ENCODE measurements at places on chromosomes 2 and 18.

DNA sequence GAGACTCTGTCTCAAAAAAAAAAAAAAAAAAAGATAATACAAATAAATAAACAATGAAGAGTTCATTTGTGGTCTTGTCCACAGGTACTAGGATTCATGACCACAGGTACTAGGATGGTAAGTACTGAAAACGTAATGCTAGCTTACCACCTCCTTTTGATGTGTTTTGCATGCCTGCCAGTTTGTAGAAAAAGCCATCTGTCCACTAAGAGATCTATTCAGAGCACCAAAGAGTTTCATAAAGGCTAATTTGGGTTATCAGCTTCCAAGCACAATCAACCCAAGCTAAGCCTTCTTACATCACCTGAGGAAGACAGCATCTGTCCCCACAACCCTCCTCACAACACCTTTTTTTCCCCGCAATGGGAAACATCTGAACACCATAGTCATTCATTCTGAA, 477.2 kb downstream of the ZEB2 start:
- DNase-seq: no peak

- DNase-seq: no peak
Measured at GRCh38 chr2:43736637-43737036, 37.2 kb upstream of the DYNC2LI1 start.

- DNase-seq: no peak
Measured at GRCh38 chr18:70333316-70333715, 44.5 kb downstream of the SOCS6 start.

- no peak for DNase-seq
Measured at GRCh38 chr18:26540043-26540628, 8.2 kb downstream of the KCTD1 start.

DNA sequence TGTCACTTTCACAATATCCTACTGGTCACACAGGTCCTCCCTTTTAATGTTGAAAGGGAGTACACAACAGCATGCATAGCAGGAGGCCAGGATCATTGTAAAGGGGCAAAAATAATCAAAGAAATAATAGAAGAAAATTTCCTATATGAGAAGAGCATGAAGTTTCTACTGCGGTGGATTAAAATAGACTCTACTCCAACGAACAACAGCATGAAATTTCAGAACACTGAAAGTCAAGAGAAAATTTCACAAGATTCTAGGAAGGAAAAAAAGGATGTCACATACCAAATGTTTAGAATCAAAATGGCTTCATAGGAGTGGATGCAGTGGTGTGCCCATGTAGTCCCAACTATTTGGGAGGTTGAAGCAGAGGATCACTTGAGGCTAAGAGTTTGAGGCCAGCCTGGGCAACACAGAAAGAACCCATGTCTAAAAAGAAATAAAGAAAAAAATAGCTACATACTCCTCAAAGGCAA, 72.0 kb upstream of the EPAS1 start:
- no peak for DNase-seq

- DNase-seq: no peak
Measured at GRCh38 chr18:38243291-38243690, 677.7 kb upstream of the CELF4 start.
